ENCODE measurements at places on chromosomes 11 and 22. TPM values are rescaled to one million over a fixed set of nuclear protein-coding genes. Genes with fewer than 3 reads are reported as not detected.

DNA sequence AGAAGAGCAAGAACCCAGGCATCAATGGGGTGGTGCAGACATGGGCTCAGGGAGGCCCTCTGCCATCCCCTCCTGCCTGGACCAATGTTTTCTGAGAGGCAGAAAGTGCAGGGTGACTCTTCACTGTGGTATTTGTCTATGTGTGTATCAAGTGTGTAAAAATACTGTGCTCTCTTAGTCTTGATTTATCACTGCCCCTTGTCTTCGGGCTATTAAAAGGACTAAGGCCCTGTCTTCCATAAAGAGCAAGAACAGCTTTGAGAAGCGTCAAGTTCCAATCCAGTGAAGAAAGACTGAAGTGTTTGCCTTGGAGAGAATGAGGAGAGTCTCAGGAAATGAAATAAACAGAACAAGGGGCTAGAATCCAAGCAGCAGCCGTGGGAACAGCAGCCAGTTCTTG lies 14.4 kb downstream of the PRSS23 start:
- no peak overlapping the region for H3K4me3 ChIP-seq
- no peaks in the 10 kb centered on the region for H3K36me3 ChIP-seq
- peaks cover 15% of the 10 kb centered on the region for H3K4me1 ChIP-seq
- H3K27me3 ChIP-seq: no peaks in the 10 kb centered on the region

- no peak overlapping the region for H3K27ac ChIP-seq
- H3K36me3 ChIP-seq: peaks cover 3% of the 10 kb centered on the region
- H3K4me3 ChIP-seq: no peak overlapping the region
- no peaks in the 10 kb centered on the region for H3K27me3 ChIP-seq
- no peak for DNase-seq
Measured at GRCh38 chr22:27848005-27848404, 46.4 kb upstream of the MN1 start.

The FAM83F gene
- total RNA-seq: 16.1 TPM

GRCh38 chr11:77095551-77096490 lies 6.8 kb upstream of the OMP start:
- no peak overlapping the region for H3K4me3 ChIP-seq
- H3K27ac ChIP-seq: no peak overlapping the region
- peak; percentile 64 for DNase-seq
- H3K27me3 ChIP-seq: no peaks in the 10 kb centered on the region
- no peaks in the 10 kb centered on the region for H3K36me3 ChIP-seq

DNA sequence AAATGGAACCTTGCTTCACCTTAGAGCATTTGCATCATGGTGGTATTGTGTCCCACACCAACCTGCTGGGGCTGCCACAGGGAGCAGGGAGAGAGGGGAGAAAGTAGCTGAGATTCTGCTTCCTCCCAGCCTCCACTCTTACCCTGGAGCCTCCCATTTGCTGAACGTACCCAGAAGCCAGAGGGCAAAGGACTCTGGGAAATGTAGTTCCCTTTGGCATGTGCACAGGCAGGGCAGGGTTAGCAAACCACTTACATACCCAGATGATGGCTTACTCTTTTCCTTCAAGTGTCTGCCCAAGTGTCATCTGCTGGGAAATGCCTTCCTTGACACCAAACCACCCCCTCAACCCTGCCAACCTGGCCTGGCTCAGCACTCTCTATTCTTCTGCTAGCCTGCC lies 16.9 kb downstream of the SMIM38 start:
- H3K4me1 ChIP-seq: no peaks in the 10 kb centered on the region
- H3K4me3 ChIP-seq: no peak overlapping the region
- H3K27ac ChIP-seq: no peak overlapping the region
- no peaks in the 10 kb centered on the region for H3K36me3 ChIP-seq

The ABCG4 gene
- total RNA-seq: not detected

DNA sequence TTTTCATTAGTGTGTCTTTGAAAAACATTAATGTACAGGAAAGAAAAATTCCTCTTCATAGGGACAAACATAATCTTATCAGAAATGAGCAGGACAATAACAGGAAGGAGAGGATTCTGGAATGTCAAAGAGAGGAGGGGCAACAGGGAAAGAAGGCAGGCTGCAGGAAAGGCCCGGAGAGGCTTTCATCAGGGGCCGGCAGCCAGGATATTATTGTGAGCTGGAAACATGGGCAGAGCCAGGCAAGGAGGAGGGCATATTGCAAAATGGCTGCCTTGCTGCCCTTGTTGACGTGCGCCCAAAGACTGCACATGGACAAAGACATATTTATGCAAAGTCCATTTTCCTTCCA lies 433.7 kb downstream of the ETS1 start:
- DNase-seq: no peak
- no peaks in the 10 kb centered on the region for H3K4me1 ChIP-seq
- H3K27ac ChIP-seq: no peak overlapping the region
- H3K4me3 ChIP-seq: no peak overlapping the region
- no peaks in the 10 kb centered on the region for H3K27me3 ChIP-seq

Measured in pancreas (tissue), 10 donors.